ENCODE measurements at places on chromosomes 13 and 19.

DNA sequence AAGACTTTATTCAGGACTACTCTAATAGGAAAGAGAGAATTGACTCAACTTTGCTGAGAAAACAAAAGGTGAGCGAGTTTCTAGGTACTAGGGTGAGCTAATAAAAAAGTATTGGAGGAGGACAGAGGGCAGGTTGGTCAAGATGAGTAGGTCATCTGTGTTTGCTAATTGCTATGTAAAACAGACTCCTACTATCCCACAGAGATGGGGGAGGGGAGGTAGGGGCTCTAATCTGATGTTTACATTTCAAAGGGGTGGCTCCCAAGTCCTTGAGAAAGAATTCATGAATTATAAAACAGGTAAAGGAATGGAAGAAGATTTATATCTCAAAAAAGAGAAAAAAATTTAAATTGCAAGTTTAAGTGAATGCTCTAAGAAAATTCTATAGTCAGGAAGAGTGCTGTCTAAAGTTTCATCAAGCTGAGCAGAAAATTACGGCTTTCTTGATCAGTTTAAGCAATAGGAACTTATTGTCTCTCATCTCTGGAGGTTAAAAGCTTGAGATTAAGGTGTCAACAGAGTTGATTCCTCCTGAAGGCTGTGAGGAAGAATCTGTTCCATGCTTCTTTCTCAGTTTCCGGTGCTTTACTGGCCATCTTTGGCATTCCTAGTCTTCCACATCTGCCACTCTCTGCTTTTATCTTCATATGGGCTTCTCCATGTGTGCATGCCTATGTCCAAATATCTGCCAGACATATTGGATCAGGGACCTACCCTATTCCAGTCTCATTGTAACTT lies 790.3 kb downstream of the SLITRK5 start:
- DNase-seq = no peak

GRCh38 chr19:13963603-13964105 lies 11.3 kb downstream of the DCAF15 start:
- no peak for DNase-seq

DNA sequence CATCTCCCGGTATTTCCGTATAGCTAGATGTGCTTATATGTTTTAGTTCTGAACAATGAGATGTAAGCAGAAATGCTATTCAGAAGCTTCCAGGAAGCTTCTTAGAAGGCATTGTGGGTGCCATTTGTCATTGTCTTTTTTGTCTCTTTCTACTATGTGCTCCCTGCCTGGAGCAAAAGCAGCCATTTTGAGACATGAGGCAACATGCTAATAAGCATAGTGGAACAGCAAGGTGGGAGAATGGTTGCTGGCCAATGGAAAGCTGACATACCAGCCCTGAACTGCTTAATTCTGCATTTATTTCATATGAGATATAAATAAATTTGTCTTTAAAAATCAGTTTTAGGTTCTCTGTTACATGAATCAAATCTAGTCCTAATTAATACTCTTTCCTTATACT lies 299.7 kb downstream of the LMO7 start:
- DNase-seq = no peak

DNA sequence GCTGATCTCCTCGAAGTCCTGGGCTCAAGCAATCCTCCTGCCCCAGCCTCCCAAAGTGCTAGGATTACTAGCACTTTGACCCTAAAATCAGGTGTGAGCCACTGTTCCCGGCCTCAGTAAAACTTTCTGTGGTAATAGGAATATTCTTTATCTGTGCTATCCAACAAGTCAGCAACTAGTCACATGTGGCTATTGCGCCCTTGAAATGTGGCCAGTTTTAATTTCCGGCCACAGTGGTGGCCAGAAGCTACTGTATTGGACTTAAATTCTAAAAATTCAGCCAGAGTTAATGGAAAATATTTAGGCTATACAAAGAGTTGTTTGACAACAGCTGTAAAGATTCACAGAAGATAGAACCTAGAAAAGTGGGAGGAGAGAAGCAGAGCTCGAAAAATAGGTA lies 30.0 kb downstream of the KEAP1 start:
- no peak for DNase-seq

- no peak for DNase-seq
These were observed 661 bp downstream of the PALM3 start for GRCh38 chr19:14061081-14061749.

GRCh38 chr19:1587872-1588271 lies 4.8 kb downstream of the MBD3 start:
- DNase-seq = no peak

- no peak for DNase-seq
These were observed 2086.1 kb upstream of the PCDH20 start for GRCh38 chr13:63501702-63502101.

GRCh38 chr19:34500656-34501120 lies 19.1 kb downstream of the WTIP start:
- no peak for DNase-seq

- DNase-seq = no peak
These were observed 36.4 kb downstream of the RNF6 start for GRCh38 chr13:26185720-26186117.

DNA sequence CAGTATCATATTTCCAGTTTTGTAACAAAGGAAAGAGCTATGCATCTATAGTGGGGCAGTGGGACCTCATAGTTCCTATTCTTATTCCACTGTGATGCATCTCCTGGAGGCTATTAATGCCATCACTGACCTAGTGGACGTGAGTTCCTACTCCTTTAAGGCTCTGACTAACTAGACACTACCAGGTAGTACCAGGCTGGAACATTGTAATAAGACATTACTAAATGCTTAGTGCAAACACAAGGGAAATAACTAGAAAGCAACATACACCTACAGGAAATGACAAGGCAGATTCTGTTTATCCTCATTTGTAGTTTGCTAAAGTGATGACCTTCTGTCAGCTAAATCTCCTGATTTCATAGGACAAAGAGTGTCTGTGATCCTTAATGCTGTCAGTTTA lies 192.5 kb downstream of the POSTN start:
- DNase-seq = no peak

DNA sequence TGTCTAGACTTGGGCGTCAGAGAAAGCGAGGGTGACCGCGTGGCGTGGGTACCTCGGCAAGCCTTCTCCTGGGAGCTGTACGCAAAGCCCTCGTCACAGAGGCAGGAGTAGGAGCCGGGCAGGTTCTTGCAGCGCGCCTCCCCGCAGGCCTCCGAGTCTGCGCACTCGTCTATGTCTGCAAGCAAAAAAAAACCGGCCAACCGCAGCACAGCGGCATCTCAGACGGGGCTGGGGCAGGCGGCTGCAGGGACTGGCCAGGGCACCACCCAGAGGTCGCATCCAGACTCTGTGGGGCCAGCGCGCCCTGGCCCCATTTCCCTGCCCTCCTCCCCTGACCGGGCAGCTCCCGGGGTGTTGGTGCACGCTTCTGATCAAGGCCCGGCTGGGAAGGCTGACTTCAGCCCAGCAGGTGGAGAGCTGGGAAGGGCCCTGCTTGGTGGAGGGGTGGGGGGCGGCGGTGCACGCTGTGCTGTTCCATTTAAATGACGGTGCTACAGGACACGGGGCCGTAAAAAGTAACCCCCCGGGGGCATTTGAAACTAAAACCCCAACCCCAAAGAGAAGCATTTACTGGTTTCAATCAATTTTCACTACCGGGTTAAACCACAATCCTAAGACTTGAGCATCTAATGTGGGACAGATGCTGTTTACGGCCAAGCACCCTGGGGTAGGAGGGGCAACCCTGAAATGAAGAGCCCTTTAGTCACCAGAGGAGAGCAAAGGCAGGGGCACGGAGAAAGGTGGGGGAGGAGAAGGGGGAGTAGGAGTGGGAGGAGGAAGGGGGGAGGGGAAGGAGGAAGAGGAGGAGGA lies 28.2 kb downstream of the GAS6 start:
- peak; percentile 60 for DNase-seq

DNA sequence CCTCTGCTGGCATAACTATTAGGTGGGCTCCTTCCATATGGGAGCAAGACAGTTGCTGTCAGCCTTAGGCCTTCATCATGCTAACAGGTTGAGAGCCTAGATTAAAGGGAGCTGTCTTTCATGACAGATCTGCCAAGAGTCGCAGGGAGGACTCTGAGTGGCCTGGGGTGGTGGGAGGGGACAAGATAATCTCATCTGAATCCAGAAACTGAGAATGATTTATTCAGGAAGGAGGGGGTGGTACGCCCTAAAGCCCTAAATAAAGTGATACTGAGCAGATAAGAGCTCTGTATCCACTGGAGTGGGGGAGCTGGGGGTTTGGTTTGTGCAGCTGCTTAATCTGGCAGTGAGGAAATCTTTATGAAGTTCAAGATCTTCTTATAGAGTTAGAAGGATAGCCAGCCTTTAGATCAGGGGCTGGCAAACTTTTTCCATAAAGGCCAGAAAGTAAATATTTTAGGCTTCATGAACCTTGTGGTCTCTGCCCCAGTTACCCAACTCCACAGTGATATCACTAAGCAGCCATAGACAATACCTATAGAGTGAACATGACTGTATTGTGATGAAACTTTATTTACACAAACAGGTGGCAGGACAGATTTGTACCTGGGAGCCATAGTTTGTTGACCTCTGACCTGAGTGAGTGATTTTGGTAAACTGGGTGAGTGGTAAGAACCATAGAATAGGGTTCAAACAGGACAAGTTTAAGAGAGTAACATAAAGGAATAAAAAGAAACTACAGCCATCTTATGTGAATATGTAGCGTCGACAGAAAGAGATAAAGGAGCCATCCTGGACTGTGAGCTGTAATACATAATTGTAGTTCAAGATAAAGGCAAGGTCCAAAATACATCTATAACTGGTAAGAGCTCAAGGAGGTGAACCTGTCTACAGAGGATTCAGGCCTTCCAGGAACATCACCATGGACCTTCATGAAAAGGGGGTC lies 9.8 kb upstream of the STK24 start:
- no peak for DNase-seq

DNA sequence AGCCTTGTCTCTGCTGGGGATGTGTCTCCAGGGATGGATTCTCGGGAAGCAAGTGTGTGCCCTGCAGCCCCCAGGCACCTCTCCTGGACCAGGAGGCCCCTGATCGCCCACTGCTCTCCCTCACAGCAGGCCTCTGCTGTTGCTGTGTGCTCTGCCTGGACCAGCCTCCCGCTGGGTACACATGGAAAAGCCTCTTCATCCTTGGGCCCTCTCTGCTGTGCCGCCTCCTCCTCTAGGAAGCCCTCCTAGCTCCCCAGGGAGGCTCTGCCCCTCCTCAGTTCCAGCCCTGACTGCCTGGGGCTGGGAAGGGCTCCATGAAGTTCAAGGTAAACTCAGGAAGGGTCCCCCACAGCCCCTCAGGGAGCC lies 12.0 kb downstream of the NDUFA11 start:
- no peak for DNase-seq

- DNase-seq = peak; percentile 14
These were observed 624 bp downstream of the SAFB start for GRCh38 chr19:5623397-5624017.

GRCh38 chr19:45184115-45184514 lies 5.5 kb downstream of the BLOC1S3 start:
- no peak for DNase-seq
